ENCODE measurements at places on chromosomes 1 and 21.

- DNase-seq, result no peak
These were observed 2.2 kb downstream of the ATP1A2 start for GRCh38 chr1:160117709-160118183.

- no peak for DNase-seq
These were observed 64.3 kb downstream of the ANKRD13C start for GRCh38 chr1:70290218-70290617.

- no peak for DNase-seq
These were observed 10.9 kb downstream of the RD3 start for GRCh38 chr1:211480941-211481545.

DNA sequence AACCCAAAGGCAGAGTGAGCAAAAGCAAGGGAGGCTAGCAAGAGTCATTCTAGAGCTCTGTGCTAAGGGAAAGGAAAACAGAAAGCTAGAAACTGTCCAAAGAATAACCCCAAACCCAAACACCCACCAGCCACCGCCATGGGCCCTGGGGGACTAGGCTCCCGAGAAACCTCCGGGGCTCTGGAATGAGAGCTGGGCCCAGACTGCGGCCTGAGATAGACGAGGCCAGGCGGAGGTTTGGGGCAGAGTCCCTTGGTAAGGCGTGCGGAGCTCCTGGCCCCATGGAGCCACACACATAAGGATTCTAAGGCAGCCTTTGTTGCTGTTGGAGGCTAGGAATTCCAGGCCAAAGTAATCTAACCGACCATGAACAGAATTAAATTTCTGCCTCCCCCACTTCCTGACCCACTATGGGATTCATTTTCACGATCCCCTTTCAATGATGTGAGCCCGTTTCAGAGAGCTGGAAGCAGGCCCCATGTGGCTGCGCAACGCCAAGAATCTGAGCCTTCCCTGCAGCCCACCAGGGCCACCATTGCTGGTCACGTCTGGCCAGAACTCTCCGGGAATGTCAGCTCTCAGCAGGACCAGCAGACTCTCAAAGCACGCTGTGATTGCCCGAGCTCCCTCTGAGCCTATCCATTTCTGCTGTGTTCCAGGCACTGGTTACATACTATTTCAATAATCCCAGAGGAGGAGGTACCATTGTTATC, 145.0 kb downstream of the TRABD2B start:
- DNase-seq, result no peak

DNA sequence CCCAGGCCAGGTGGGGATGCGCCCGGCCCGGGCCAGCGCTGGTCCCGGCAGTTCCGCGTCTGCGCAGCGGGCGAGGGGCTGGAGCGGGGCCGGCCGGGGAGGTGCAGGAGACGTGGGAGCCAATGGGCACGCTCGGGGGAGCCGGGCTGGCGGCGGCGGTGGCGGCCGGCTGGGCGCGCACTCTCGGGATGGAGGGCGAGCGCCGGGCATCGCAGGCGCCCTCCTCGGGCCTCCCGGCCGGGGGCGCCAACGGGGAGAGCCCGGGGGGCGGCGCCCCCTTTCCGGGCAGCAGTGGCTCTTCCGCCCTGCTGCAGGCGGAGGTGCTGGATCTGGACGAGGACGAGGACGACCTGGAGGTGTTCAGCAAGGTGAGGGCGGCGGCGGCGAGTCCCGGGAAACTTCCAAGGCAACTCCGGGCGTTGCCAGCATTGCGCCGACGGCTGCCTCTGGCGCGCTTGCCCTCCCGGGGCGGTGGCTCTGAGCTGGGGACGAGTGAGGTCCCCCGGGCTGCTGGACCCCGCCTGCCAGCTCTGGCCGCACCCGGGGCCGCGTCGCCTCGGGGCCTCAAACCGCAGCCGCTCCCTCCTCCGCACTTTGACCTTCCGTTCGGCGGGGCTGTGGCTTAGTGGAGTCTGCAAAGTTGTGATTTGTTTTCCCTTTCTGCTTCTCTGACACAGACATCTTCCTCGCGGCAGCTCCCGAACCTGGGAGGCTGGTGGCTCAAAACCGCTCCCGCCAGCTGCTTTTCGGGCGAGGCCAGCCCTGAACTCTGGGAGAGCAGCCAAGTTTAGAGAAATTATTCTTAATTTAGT, at the start of gene SNX7:
SNX7 (plus strand) TSS at position 178 of the 812 bp plus-strand sequence; CDS start at position 189, 11 bp downstream.
- DNase-seq, result no peak

- DNase-seq, result no peak
These were observed 9.2 kb downstream of the CD1E start for GRCh38 chr1:158362941-158363340.

DNA sequence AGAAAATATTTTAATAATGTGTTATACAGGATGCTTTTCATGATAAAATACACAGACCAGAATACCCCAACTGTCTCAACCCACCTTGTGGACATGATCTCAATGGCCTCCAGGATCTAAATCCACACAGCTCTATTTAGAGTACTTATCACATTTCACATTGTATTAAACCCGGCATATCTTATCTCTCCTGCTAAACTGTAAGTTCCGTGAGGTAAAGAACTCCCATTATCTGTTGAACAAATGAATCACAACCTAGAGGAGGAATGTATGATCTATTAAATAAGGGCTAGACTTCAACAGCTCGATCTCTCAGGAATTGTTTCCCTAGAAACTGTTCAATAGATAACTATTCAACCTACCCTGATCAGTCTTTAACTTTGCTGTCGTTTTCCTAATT, 6.9 kb downstream of the ETV3 start:
- no peak for DNase-seq

DNA sequence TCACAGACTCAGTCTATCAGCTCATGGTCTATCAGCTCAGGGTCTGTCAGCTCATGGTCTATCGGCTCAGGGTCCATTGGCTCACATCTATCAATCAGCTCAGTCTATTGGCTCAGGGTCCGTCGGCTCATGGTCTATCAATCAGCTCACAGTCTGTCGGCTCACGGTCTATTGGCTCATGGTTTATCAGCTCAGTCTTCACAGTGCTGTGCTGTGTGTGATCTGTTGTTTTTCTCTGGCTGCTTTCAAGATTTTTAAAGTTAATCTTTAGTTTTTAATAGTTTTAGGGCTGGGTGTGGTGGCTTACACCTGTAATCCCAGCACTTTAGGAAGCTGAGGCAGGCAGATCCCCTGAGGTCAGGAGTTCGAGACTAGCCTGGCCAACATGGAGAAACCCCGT, 14.4 kb downstream of the C1orf159 start:
- DNase-seq, result no peak

- no peak for DNase-seq
These were observed 288.7 kb downstream of the LMX1A start for GRCh38 chr1:165067829-165068228.

DNA sequence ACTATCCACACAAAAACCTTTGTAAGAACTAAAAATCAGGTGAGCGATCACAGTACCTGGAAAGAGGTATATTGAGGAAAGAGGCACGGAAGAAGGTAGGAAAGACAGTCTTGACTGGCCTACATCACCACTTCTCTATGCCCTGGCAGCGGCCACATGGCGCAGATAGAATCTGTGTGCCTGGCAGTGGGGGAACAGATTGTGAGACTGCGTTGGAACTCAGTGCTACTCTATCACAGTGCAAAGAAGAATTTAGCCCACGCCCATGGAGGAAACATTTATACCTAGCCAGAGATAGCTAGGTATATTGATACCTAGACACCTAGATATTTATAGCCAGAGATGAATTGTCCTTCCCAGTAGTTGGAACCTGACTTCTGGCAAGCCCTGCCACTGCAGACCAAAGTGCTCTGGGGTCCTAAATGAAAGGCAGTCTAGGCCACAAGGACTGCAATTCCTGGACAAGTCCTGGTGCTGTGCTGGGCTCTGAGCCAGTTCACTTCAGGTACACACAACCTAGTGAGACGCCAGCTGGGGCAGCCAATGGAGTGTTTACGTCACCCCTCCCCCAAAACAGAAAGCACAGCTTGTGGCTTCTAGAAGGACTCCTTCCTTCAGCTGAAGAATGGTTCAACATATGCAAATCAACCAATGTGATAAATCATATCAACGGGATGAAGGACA, 51.9 kb downstream of the DHX9 start:
- DNase-seq, result no peak

DNA sequence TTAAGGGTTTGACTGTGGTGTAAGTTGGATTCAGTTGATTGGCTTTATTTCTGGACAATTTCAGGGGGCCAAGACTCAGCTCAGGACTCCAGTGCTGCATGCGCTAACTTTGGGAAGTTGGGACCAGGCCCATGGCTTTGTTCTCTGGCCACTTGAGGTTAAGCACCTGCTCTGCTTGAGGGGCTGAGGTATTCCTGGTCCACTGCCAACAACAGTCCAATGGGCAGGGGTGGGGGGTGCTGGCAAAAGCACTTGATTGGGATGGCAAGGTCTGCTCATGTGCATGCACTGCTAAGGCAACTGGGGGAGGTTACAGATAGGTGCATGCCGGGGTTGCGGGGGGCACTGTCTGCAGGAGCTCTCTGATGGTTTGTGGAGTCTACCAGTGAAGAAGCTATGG, 52.6 kb upstream of the ASB17 start:
- no peak for DNase-seq

DNA sequence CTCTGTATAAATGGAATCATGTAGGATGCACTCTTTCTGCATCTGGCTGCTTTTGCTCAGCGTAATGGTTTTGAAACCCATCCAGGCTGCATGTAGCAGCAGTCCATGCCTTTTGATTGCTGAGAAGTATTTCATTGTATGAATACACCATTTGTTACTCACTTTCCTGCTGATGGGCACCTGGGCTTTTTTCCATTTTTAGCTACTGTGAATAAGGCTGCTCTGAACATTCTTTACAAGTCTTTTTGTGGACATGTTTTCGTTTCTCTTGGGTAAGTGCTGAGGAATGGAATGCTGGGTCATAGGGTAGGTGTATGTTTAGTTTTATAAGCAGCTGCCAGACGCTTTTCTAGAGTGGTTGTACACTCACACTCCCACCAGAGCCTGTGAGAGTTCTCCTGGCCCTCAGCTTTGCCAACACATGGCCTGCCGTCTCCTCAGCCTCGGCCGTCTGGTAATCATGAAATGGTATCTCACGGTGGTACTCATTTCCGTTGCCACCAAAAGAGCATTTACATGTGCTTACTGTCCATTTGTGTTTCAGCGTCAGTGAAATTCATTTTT, 22.7 kb downstream of the SLX9 start:
- DNase-seq, result no peak

- DNase-seq, result peak; percentile 73
These were observed 68.5 kb downstream of the DYRK1A start for GRCh38 chr21:37435120-37435519.

GRCh38 chr21:14889080-14889810, 175.6 kb downstream of the NRIP1 start:
- DNase-seq, result no peak

- DNase-seq, result no peak
These were observed 79.3 kb downstream of the SH3BGR start for GRCh38 chr21:39531064-39531463.

DNA sequence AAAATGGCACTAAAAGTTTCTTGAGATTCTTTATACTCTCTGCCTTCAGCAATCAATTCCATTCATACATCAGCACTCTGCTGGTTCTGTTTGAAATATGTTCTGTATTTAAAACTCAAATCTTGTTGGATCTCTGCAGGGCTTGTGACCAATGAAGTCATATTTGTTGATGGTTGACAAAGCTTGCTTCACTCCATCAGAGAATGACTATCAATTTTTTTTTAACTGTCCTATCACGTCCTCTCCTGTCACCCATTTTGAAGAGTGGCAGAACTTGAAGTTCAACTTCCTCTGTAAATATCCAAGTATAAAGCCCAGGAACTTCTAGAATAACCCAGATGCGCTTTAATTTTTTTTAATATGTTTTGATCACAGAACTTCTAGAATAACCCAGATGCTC, 10.9 kb downstream of the PRDX6 start:
- DNase-seq, result no peak

GRCh38 chr1:14517841-14518180, 80.7 kb upstream of the KAZN start:
- no peak for DNase-seq

DNA sequence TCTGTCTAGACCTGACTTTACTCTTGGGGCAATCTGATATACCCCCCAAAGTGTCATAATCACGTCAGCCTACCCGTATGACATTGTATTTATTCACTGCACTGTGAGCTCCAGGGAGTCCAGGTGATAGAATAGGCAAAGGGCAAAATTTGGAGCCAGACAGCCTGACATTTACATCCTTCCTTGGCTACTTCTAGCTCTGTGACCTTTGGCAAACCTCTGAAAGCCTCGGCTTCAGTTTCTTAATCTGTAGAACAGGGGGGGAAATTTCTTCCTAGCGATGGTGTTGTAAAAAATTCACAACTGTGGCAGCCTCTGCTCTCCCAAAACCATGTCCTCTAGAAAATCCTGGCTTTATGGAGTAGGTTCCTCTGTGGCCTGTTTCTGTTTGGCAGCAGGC, 240.9 kb downstream of the KIF26B start:
- DNase-seq, result no peak

DNA sequence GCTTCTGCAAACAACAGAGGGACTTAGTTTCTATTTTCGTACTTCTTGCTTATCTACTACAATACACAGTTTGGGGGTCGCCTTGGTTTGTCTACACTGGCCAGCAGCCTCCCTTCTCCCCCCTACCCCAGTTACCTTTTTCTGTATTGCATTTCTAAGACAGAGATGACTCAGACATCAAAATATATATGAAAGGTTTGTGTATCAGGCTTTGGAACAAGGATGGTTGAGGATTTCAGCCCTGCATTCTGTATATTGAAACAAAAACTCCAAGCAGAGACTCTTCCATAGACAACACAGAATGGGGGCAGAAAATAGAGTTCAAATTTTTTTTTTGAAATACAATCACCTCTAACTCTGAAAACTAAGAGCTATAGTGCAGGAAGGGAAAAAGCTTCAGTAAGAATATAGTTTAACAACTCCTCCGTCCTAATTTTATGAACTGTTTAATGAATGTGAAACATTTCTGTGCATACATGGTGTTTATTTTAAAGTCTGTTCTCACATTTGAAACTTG, 1.9 kb downstream of the SAMD13 start:
- no peak for DNase-seq

All from stimulated activated naive CD4-positive, alpha-beta T cell (primary cell).